Stimulated activated CD8-positive, alpha-beta memory T cell treated with anti-CD3 and anti-CD28 coated beads, Interleukin-15, amount 100 ng/mL, for 24 hours (primary cell): ENCODE measurements at places on chromosomes 5 and 9.

DNA sequence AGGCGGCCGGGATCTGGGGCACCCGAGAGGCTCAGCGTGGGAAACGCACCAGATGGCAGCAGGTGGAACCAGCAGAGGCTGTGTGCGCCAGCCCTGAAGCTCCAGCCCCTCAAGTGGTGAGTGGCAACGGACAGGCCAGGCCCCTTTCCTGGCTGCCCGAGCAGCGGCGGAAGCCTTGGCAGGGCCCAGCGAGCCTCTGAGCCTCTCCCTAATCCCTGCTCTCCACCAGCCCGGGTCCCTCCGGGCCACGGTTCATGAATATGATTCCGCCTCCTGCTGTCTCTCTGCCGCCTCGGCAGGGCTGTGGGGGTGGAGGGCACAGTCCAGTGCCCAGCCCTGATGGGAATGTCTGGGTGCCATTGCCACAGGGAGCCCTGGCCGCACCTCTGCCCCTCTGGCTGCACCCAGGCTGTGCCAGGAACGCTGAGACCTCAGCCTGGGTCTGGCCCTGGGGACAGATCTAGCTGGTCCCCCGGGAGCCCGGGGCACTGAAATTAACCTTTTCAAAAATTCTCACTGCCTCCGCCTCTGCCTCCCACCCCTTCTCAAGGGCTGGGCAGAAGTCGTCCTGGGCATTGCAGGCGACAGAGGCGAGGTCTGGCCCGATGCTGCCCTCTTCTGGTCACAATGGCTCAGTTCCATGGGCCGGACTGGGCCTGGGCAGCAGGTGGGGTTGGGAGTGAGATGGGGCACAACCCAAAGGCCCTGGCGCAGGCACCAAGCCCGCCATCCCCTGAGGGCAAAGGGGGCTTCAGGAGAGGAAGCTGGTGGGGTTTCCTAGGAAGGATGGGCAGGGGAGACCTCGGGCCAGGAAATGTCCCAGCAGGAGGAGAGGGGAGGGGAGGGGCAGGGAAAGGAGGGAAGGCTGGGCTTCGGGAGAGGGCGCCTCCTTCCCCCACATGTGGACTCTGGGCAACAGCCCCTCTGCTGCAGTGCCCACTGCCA lies 20.3 kb downstream of the CCDC187 start:
- DNase-seq = peak; percentile 56

- DNase-seq = no peak
Observed at GRCh38 chr9:123353041-123353440, 3.0 kb upstream of the CRB2 start.

GRCh38 chr9:134283111-134283515 lies 43.1 kb upstream of the RXRA start:
- no peak for DNase-seq

DNA sequence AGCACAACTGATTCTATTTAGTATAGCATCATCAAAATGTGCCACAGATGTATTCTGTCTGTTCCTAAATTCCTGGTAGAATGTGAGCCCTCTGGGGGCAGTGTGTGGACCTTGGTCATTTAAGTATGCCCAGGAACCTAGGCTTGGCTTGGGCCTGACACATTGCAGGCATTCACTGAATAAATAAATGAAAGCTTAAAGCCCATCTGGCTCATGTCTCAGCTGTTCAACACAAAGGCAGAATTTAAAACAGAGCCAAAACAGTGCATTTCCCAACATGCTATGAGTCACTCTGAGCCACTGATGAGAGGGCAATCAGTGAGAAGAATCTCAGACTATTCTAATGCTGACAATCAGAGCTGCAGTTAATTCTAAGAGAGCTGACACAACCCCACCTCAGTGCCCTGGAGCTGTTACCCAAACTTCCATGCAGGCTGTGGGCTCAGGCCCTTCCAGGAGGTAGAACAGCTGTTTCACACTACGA lies 8.1 kb downstream of the FAM193B start:
- no peak for DNase-seq

DNA sequence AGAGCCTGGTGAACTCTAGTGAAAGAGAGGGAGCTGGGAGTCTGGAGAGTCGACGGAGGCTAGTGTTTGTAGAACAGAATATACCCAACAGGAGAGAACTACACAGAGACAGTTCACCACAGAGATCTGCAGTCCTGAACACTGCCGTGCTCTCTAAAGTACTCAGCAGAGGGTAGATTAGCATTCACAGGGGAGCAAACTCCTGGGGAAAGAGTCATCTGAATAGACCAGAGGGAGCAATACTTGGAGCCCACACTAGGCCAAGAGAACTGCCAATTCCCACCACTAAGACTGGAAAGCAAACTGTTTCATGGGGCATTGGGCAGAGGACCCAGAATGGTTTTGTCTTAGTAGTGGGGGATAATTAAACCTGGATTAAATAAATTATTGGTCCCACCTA lies 235.6 kb downstream of the EDIL3 start:
- no peak for DNase-seq

- no peak for DNase-seq
Observed at GRCh38 chr9:96437454-96437853, 12.5 kb upstream of the HABP4 start.

DNA sequence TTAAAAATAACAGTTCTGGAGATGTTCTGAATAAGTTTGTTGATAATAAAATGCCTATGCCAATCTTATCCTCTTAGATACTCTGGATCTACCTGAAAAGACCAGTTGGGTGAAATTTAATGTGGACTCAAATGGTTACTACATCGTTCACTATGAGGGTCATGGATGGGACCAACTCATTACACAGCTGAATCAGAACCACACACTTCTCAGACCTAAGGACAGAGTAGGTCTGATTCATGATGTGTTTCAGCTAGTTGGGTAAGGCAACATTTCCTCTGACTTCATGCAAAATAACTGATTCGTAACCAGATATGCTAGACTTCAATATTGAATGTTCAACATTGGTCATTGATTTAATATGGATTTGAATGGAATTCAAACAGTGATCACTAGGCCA lies 27.0 kb downstream of the ERAP2 start:
- no peak for DNase-seq

- DNase-seq = no peak
Observed at GRCh38 chr5:172107571-172107970, 80.5 kb downstream of the STK10 start.
